ENCODE measurements at places on chromosomes 16 and 17. TPM values are rescaled to one million over a fixed set of nuclear protein-coding genes. Genes with fewer than 3 reads are reported as not detected.

Gene TEX14
- total RNA-seq, result not detected

Gene LAT
- total RNA-seq, result 1.1 TPM

Gene ANKRD40CL
- not detected for total RNA-seq

DNA sequence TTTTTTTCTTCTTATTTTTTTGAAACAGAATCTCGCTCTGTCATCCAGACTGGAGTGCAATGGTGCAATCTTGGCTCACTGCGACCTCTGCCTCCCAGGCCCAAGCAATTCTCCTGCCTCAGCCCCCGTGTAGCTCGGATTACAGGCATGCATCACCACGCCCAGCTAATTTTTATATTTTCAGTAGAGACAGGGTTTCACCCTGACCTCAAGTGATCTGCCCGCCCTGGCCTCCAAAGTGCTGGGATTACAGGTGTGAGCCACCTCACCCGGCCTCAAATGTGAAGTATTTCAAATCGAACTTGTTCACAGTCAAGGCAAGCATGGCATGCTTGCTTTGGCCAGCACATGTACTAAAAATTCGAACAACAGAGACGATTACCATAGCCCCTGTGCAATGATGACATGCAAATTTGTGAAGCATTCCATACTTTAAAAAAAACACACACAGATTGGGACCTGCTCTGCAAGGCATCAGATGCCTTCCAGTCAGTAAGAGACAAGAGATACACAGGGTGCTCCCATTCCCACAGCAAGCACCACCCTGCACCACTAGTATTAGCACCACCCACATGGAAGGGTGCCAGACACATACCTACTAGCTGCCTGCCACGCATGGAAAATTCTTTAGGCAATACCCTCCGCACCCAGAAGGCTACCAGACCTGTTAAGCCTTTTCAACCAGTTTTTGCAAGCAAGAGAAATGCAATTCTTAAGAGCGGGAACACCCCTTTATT is 47.2 kb downstream of the ANKRD11 start:
- DNase-seq, result peak; percentile 77

DNA sequence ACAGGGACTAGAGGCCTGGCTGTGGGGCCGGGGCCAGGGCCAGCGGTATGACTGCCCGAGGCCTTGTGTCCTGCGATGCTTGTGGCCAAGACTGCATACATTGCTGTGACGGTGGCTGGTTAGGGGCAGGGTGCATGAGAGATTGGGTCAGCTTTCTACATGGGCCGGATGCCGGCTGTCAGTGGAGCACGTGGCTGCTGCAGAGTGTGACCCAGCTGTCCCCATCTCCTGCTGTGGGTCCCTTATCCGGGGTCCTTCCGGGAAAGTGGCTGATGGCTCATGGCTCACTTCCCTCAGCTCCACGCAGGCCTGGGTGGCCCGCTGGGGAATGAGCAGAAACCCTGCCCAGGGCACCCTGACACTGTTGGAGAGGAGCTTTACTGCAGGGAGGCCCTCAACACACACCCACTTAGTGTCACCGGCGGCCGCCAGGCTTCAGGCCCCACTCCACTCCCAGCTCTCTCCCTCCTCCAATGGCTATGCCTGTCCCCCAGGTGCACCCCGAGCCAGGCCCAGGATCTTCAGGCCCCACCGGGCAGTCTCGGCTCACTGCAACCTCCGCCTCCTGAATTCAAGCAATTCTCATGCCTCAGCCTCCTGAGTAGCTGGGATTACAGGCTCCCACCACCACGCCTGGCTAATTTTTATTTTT is 808 bp upstream of the RGS11 start:
- no peak for DNase-seq

GRCh38 chr17:73201215-73202069 is 8.6 kb downstream of the COG1 start:
- DNase-seq, result no peak

DNA sequence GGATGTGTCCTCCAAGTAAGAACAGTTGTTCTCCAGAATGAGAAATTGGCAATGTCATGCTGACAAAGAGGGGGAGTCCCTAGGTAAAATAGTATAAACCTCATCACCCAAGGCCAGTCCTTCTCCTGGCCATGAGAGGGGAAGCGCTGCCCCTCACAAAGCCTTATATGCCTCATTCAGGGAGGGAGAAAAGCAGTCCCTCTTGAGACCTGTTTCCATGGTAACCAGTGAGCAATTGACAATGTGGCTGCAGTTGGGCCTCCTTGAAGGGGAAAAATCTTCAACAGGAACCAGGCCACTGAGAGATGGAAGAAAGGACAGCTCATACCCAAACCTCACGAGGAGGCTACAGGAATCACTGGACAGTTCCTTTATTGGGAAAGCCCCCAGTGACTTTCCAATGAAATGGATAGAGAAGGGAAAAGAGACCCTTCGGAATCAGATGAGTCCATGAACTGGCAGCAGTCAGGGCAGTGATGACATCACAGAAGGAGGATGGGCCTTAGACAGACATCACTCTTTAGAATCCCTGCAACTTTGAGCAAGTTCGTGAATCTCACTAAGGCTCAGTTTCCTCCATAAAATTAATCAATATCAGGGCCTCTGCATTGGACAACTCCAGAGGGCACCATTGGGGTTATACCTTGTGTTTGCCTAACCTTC is 275.7 kb downstream of the TOX3 start:
- DNase-seq, result no peak

GRCh38 chr17:82305727-82306300 is 11.6 kb downstream of the CD7 start:
- DNase-seq, result no peak

- no peak for DNase-seq
These were observed 22.3 kb downstream of the TMEM11 start for GRCh38 chr17:21191698-21192097.

GRCh38 chr16:71537643-71538042 is 11.4 kb downstream of the CHST4 start:
- peak; percentile 37 for DNase-seq

GRCh38 chr16:19765860-19766553 is 47.9 kb downstream of the IQCK start:
- peak; percentile 39 for DNase-seq
